ENCODE measurements at places on chromosomes 12 and 14.

DNA sequence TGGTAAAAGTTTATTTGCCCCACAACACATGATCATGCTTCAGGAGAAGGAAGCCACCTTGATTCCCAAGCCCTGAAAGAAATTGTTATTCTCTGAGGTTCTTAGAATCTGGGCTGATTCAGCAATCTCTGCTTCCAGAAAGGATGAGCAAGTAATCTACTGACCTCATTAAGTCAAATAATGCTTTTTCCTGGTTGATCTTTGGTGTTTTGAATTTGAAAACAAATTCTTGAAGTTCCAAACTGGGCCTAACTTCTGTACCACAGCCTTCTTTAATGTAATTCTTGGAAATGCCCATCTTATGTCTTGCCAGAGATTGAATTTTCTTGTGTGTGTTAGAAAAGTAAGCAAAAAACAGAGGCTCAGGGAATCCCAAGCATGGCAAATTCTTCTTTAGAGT is 319.2 kb upstream of the DDHD1 start:
- no peak for DNase-seq

GRCh38 chr14:59090572-59090971 is 97.9 kb upstream of the DAAM1 start:
- DNase-seq = no peak

DNA sequence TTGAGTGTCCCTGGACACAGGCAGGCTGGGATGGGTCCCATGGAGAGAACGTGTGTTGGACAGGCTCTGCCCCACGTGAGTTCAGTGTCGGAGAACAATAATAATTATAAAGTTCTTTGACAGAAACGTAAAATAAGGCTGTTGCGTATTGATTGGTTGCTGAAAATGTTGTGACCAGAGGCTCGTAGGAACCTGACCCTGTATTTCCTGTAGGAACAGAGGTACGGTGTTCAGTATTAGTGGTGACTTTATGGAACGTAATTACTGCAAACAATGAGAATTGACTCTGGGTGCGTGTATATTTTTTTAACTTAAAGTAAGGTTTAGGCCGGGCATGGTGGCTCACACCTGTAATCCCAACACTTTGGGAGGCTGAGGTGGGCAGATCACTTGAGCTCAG is 7.8 kb downstream of the MTA1 start:
- no peak for DNase-seq

- no peak for DNase-seq
Measured at GRCh38 chr14:104109731-104110361, 24.3 kb downstream of the ASPG start.

DNA sequence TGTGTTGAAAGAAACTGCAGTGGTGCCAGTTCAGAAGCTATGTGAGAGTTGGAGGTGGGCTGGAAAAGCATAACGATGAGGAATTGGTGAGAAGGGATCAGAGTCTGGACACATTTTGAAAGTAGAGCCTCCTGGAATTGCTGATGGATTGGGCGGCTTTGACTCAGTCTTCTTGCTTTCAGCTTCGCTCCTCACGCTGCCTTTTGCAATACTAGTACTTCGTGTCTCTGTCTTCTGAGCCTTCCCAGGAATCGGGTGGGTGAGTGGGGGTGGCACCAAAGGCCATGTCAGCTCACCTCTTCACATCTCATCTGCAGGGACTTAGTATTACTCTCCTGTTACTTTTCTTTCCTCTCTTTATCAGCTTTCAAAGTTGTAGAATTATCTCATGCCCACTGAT is 101.6 kb upstream of the RFX4 start:
- no peak for DNase-seq

DNA sequence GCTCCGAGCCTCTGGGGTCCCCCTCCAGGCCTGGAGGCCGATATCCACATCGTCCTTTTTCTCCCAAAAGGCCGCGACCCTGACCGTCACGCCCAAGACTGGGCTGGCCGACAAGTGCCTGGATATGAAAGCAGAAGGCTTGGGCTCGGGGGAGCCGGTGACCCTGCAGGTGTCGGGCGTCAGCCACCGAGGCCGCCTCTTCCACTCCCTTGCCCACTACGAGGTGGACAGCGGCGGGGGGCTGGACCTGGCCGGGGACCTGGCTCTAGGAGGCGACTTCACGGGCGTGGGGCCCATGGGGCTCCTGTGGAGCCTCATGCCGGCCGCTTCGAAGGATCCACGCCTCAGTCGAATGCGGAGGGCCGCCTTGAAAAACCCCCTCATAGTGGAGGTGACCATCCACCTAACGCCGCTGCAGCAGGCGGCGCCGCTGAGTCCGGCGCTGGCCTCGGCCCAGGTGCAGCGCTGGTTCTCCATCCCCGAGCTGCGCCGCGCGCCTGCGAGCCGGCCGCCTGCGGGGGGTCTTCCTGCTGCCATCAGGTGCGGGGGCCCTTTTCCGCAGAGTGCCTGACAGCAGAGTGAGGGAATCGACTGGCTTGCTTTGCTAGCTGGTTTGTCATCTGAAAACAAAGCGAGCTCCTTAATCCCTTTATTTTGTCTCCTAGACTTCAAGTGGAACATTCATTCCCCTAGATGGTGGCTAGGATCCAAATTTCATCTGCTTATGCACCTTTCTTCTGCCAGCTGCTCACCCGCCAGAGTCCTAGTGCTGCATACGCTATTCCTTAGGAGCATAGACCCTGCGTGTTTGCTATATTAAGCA is 10.6 kb upstream of the DNAL1 start:
- DNase-seq = no peak

DNA sequence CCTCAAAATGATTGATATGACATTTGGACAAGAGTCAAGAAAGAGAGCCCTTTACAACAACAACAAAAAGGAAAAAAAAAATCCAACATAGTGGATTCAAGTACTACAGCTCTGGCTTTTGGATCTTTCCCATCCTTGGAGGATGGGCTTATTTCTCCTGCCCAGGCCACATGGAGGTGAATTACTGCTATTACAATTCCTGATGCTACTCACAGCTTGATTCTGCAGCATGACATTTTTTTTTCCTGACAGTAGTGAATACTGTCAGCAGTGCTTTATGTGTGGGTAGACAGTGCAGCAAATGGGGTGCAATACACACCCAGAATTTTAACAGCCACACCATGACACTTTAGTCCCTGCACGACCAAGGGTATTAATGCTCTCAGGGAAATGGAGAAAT is 42.5 kb upstream of the HSP90B1 start:
- no peak for DNase-seq

GRCh38 chr14:37588667-37588955 is 6.4 kb downstream of the FOXA1 start:
- no peak for DNase-seq

- DNase-seq = no peak
Measured at GRCh38 chr12:113464852-113465719, 6.6 kb downstream of the LHX5 start.
